GM23338 (cell line): ENCODE measurements at places on chromosomes 6 and 20.

GRCh38 chr6:78589436-78589835 lies 277.9 kb upstream of the IRAK1BP1 start:
- no peak for DNase-seq

GRCh38 chr20:2327620-2328555 lies 32.1 kb downstream of the TGM3 start:
- no peak for DNase-seq

DNA sequence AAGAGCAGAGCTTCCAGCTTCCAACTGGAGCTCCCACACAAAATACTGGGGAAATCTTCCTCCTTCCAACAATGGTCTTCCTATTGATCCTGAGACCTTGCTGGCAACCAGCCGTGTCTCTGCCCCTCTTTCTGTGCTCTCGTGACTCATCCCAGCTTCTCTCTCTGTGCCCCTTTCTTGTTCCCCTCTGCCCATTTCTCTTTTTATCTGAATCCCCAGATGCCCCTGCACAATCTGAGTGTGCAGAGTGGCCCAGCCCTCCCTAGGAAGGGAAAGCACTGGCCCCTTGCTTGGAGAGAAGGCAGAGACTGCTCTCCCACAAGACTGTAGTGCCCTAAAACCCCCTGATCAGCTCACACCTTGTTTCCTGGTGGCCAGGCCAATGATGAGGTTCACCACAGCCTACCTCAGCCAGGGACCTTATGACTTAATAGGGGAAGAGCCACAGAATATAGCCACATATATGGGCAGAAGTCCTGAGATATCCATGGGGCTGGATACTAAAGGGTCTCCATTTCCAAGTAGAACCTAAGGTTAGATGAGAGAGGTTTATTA lies 23.1 kb upstream of the MAS1L start:
- no peak for DNase-seq

- peak; percentile 54 for DNase-seq
These were observed 90.0 kb upstream of the SIRPA start for GRCh38 chr20:1805161-1805581.

- no peak for DNase-seq
These were observed 383.7 kb downstream of the MAFB start for GRCh38 chr20:40305303-40305702.

GRCh38 chr6:21438986-21439352 lies 154.6 kb upstream of the SOX4 start:
- no peak for DNase-seq

DNA sequence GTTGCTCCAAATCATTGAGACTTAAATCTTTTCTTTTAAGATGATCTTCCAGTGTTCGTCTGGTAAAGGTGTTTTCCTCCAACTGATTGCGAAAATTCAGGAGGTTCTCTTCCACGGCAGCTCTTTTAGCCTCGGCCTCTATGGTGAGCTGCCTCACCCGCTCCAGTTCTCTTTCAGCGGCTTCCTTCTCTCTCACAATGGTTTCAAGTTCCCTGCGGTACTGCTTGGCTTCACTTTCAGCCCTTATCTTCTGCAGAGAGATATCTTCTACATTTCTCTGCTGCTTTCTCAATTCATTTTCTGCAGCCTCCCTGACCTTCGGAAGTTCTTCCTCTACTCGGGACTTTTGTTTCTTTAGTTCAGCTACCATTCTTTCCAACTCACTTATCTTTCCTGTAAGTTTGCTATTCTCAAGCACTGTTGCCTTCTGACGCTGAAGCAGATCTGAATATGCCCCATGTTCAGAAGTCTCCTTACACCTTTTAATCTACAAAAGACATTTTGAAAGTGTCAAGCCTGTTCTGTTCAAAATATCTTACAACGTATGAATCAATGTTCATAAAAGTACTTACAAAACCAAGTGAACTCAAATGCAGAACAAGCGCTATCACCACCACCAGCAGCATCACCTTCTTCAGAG lies 22.3 kb downstream of the DST start:
- no peak for DNase-seq

DNA sequence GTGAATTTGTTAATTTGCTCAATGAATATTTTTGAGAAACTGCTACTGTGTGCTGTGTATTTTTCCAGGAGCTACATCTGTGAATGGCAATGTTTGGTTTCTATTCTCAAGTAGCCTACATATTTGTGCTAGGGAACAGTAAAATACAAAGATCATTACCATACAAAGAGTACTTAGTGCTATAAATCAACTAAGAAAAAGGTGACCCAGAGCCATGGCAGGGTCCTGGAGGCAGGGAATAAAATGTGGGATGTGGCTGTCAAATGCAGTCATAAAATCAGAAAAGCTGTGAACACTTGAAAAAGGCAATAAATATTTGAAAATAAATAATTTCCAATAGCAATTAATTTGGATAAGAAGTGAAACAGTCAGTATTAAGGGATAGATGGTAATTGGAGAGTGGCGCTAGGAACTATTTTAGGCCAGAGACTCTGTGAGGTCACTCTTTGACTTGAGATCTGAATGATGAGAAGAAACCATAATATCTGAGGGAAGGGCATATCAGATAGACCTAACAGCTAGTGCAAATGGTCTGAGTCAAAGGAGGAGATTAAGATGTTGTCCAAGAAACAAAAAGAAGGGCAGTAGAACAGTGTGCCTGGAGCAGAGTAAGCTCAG lies 98.8 kb downstream of the MANEA start:
- no peak for DNase-seq

GRCh38 chr6:22049002-22049401 lies 247.8 kb downstream of the PRL start:
- no peak for DNase-seq

GRCh38 chr20:3203315-3204123 lies 963 bp downstream of the DDRGK1 start:
- DNase-seq: peak; percentile 56

- peak; percentile 36 for DNase-seq
These were observed 9.5 kb upstream of the SFT2D1 start for GRCh38 chr6:166351715-166352285.

- DNase-seq: no peak
These were observed 61.8 kb downstream of the CNBD2 start for GRCh38 chr20:36030149-36030548.

- no peak for DNase-seq
These were observed 969.6 kb downstream of the EYS start for GRCh38 chr6:64737418-64737817.

DNA sequence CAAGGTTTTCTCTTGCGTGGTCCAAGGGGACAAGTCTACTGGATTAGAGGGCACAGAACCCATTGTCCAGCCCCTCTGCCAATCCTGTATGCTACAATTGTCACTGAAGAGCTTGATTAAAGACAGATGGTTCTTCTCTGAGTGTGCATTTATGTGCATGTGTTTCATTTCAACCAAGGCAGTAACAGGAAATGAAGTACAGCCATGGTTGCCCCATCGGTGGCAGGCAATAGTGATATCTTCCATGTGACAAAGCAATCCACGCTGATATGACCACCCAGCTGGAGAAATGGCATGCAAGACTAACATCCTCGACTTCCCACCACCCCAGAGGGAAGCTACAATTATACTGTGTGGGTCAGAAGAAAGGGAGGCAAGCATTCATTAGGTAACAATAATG lies 85.5 kb downstream of the UNC5CL start:
- DNase-seq: no peak

- no peak for DNase-seq
These were observed 34.5 kb downstream of the DLGAP4 start for GRCh38 chr20:36340593-36340990.

DNA sequence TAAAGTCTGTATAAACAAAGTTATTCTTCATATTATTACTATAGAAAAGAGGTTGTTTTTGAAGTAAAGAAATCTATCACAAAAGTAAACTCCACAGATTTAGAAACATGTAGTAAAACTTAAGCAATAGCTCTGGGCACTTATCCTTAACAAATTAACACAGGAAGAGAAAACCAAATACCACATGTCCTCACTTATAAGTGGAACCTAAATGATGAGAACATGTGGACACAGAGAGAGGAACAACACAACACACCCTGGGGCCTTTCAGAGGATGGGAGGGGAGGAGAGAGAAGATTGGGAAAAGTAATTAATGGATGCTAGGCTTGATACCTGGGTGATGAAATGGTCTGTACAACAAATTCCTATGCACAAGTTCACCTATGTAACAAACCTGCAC lies 57.2 kb downstream of the C6orf58 start:
- DNase-seq: no peak

- DNase-seq: no peak
These were observed 40.1 kb upstream of the ANKEF1 start for GRCh38 chr20:9994676-9995075.

DNA sequence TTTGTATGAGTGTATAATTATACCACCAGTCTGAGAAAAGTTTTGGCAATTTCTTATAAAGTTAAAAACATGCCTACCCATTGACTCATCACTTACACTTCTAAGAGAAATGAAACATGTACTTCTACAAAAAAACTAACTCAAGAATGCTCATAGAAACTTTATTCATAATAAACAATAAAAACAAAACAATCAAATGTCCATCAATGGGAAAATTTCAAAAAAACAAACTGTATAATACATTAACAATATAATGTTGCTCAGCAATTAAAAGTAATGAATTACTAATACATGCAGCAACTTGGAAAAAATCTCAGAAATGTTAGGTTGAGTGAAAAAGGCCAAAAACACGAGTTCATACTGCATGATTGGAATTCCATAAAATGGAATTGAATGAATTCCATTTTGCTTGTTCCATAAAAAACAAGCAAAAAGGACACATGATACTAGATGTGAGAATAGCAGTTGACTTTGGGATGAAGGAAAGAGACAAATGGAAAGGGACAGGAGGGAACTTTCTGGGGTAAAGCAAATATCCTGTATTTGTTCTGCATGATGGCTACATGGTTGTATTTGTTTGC lies 726.6 kb downstream of the RFPL4B start:
- no peak for DNase-seq

- DNase-seq: peak; percentile 30
These were observed 66.9 kb downstream of the CARMIL1 start for GRCh38 chr6:25346064-25346463.

DNA sequence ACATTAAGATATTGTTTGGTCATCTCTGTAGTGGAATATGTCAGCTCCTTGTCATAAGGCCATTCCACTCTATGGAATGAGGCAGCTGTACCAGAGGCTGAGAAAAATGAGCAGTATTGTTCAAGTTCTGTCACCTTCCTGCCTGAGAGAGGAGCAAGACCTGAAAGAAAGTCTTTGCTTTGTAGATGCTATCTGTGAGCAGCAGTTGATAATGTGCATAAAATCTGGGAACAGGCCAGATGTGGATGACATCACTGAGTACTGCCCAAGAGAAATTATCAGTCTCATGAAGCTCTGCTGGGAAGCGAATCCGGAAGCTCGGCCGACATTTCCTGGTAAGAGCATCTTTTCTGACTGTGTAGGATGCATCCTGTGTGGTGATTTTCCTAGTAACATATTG lies 16.8 kb downstream of the RIPK1 start:
- DNase-seq: no peak

GRCh38 chr6:80544976-80545722 lies 438.7 kb downstream of the BCKDHB start:
- DNase-seq: no peak

- peak; percentile 56 for DNase-seq
These were observed 47.5 kb upstream of the CRISP1 start for GRCh38 chr6:49913636-49914375.

- no peak for DNase-seq
These were observed 166.5 kb downstream of the SMOC2 start for GRCh38 chr6:168607272-168608112.

- peak; percentile 30 for DNase-seq
These were observed 212.5 kb downstream of the FOXA2 start for GRCh38 chr20:22371843-22372242.

GRCh38 chr6:9621276-9621675 lies 793.6 kb downstream of the TFAP2A start:
- DNase-seq: no peak

GRCh38 chr6:87082160-87082721 lies 12.7 kb downstream of the CGA start:
- no peak for DNase-seq

GRCh38 chr6:6332811-6333244 lies 12.4 kb upstream of the F13A1 start:
- DNase-seq: no peak

DNA sequence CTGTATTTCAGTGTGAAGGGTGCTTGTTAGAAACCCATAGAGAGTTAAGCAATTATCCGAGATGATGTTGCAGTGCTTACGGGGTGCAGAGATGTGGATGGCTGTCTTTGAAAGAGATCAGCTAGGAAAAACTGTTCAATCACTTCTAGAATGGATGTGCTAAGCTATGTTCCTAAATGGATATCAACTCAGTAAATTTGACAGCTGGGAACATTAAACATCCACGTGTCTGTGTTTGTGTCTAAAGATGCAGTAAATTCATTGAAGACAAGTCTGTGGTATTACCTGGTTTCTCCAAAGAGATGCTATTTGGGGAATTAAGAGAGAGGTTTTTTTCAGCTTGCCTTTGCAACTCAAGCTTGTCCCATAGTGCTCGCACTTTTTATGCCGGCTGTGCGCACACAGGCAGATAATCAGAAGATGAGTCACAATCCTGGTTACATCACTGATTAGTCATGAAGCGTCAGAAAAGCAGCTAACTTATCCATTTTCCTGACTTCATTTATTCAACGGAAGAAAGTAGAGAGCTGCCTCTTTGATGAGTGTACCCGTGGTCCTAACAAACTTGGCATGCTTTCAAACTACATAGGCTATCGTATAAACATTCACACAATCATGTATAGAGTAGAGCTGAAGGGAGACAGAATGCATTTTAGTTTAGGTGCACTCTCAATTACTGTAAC lies 691.7 kb upstream of the SLC35B3 start:
- no peak for DNase-seq

- no peak for DNase-seq
These were observed 106.5 kb upstream of the TRAF3IP2 start for GRCh38 chr6:111711984-111712752.

DNA sequence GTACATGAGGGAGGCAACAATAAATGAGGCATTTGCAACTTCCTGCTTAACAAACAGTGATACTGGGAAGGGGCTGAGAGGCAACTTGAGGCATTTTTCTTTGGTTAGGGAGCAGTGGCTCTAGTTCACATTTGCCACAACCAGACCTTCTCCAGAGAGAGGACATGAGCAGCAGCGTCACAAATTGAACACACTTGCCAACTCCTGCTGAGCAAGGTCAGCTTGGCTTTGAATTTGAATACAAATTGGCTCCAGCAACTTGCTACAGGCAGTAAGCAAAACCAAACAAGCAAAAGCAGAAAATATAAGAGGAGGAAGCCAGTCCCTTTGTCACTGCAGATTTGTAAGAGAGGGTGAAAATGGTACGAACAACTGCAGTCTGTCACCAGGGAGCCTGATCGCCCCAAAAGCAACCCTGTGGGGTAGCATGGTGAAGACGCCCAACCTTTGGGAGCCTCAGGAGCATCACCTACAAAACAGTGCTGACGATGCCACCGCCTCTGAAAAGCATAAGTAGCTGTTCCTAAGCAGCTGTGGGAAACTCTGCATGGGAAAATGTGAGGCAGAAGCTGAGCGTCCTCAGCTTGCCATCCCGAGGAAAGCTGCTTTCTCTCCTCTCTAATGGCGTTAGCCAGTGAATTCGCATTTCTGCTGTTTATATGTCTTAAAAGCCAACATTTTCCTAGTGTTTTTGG lies 378.7 kb downstream of the RNGTT start:
- no peak for DNase-seq
